ENCODE measurements at places on chromosomes 12 and 14.
A peak's percentile ranks its signal among the peaks of the same experiment; 100 is the strongest.

GRCh38 chr14:89507926-89508460 is 91.0 kb upstream of the FOXN3 start:
- no peak for DNase-seq

DNA sequence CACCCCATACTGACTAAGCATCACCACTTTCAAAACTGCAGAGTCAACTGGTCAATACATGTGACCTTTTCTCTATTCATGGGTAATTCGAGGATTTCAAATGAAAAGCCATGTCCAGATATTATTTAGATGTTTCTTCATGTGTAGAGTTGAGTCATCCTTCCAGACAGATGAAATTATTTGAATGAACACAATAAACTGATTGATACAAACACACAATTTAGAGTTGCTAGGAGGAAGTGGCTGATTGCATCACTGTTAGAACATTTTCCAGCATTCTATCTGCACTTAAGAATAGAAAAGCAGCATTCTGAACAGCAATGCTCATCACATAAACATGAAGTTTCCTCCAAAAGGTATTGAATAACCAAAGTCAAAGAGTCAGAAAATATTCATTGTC is 273.5 kb upstream of the SOX5 start:
- DNase-seq: no peak

GRCh38 chr12:6914246-6914946 is at the start of gene ENO2:
Gene ENO2, plus strand, starts transcription at chr12:6914580. Its CDS starts 1,253 bp downstream, at chr12:6915833.
- peak; percentile 89 for DNase-seq

DNA sequence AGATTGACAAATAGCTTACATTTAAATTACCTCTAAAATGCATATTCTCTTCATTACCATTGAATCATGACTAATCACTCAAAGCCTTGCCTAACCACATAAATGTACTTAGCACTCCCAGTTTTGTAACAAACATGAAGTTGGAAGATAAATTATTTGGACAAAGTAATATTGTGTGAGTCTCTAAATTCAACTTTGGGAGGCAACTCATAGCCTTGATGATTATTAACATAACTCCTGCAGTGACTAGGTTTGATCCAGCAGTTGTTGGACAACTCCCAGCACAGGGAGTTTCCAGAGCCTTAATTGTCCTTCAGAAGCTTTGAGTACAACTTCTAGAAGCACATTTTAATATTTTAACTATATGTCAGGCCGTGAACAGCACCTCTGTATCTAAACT is 153.4 kb upstream of the PDZRN4 start:
- DNase-seq: no peak

- DNase-seq: no peak
These were observed 332.6 kb downstream of the SLC16A7 start for GRCh38 chr12:59928416-59928815.

GRCh38 chr14:105348945-105349699 is 34.6 kb downstream of the PACS2 start:
- DNase-seq: no peak

GRCh38 chr14:32818581-32818980 is 120.1 kb upstream of the NPAS3 start:
- DNase-seq: no peak

DNA sequence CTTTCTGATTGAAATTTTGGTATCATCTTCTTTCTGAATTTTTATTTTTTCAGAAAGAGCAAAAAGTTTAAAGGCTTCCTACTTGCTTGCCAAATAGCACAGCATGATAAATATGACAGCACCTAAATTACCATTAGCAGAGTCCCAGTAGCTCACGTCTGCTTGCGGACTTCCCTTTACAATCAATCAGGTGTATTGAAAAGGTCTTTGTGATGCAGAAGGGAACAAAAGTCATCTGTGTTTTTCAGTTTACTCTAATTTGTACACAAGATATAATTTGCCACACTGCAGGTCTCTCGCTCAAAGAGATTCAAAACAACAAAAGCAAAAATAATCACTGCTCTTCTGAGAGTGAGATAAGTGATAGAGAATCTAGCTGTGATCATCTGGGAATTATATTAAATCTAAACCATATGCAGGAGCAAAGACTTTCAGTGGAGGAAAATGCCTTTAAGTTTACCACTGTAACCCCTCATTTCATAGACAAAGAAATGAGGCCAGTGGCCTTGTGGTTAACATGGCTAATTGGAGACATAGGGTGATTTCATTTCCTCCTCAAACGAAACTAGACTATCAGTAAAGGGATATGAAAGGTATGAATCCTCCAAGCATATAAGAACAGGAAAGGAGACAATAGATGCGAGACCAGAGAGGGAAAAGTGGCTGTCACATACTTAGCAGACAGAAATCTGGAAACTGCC is 240.8 kb upstream of the TMPO start:
- DNase-seq: no peak

DNA sequence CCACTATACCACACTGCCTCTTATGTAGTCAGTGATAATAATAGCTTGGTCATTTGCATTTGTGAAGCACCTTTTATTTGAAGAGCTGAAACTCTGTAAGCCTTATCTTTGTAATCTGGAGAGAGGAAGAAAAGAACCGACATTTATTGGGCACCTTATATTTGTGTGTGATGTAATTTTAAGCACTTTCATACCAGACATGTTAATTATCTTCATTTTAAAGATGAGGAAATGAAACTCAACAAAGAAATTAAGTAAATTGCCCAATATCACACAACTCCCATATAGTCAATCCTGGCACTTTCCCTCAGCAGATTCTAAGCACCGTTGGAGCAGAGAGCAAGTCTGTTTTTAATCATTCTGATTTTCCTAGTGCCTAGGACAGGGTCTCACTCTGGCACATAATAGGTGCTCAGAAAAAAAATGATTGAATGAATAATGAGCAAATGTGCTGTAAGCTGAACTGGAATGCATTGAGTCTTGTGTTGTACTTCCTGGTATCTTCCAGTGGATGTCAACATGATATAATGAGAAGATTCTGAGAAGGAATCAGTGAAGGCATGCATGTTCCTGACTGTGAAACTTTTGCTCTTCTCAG is 418.9 kb downstream of the ZFP36L1 start:
- no peak for DNase-seq
